Activated naive CD8-positive, alpha-beta T cell treated with anti-CD3 and anti-CD28 coated beads, Interleukin-2, amount 10 ng/mL, durations not matched to agents 7 days and 5 days (primary cell): ENCODE measurements at places on chromosomes 2 and 18. TPM values are rescaled to one million over a fixed set of nuclear protein-coding genes. Genes with fewer than 3 reads are reported as not detected.

Gene KRTCAP3
- 12.2 TPM for total RNA-seq

Gene ARHGAP25
- 117 TPM for total RNA-seq

Gene THSD7B
- total RNA-seq, result not detected

DNA sequence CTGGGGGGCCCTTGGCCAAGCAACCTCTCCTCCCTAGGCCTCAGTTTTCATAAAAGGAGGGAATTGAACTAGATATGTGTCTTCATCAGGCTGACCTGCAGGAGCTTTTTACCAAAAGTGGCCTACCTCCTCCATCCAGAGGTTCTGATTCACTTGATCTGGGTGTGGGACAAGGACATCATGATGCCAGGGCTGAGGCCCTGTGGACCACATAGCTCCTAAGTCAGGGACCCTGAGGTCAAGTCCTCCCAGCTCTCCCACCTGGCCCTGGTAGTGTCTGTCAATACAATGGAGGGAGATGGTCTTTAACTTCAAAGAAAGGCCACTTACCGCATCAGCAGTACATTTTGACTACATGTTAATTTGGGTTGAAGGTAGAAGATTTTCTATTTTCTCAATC lies 10.4 kb downstream of the IL1RN start:
- DNase-seq, result no peak

- no peak for DNase-seq
Observed at GRCh38 chr2:103008586-103008985, 246.8 kb downstream of the TMEM182 start.

GRCh38 chr18:316393-316792 lies 48.5 kb upstream of the THOC1 start:
- DNase-seq, result no peak

GRCh38 chr2:71789556-71790204 lies 336.3 kb downstream of the DYSF start:
- DNase-seq, result no peak

GRCh38 chr2:55763721-55764120 lies 70.1 kb upstream of the PNPT1 start:
- no peak for DNase-seq

DNA sequence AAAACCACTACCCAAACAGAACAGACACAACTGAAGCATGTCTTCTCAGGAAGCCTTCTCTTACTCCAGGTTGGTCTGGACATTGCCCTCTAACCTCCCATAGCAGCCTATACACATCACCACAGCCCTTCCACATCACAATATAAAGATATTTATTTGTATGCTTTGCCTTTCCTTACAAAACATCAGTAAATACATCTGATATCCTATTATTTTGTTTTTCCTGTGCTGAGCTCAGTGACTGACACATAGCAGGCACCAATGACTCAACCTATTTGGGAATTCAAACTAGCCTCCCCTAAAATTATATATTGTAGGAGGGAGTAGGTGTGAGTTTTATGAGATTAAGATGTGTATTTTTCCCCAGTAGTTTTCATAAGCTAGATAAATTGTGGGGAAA lies 28.8 kb downstream of the SLC40A1 start:
- no peak for DNase-seq

DNA sequence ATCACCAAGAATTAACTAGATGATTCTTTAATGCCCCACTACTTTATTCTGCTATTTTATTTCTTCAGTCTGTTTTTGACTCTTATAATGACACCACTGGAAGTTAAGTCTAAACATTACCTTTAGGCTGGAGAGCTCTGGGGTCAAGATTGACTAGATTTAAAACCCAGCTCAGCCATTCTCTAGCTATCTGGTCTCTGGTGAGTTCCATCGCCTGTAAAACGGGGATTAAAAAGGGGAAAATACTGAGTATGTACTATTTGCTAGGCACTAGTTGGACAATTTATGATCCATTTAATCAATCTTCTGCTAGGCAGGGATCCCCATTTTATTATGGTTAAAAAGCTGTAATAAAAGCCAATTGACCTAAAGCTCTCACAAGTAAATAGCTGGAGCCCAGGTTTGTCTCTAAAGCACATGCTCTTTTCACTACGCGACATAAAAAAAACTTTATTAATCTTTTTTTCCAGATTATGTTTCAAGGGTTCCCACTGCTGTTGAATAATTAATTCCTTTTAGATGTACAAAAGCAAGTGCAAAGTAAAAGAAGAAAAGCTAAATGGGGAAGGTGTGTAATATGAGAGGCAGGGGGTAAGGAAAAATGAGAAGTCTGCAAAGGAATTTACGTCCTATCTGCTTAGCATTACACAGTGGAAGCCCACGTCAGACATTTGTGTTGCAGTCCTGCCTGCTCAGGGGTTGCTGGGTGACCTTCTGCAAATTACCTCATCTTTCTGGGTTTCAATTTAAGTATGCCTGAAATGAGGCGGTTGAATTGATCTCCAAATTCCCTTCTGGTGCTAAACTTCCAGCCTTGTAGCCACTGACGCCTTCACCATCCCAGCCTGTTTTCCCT lies 918 bp upstream of the NABP1 start:
- DNase-seq, result no peak
